Posterior cingulate gyrus (tissue), 11 donors: ENCODE measurements at places on chromosomes 6 and 20.
A peak's percentile ranks its signal among the peaks of the same experiment; 100 is the strongest.

DNA sequence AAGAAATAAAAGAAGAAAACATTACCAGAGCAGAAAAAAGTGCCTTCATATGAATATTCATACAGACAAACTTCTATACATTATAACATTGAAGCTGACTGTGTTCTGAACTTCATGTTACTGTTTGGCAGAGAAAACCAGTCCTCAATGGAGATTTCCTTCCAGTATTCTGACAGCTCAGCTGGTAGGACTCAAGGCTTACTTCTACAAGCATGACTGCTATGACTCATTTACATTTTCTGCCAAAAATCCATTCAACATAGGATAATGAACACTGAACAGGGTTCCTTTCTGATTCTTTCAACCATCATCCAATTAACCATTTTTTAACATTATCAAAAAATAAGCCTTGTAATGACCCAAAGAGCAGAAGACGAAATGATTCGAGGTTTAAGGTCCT is 25.4 kb downstream of the COL9A1 start:
- no peak for DNase-seq

- no peak for DNase-seq
Measured at GRCh38 chr20:44851545-44851944, 34.0 kb upstream of the YWHAB start.

GRCh38 chr20:13821876-13822275 is 37.0 kb downstream of the NDUFAF5 start:
- no peak for DNase-seq

DNA sequence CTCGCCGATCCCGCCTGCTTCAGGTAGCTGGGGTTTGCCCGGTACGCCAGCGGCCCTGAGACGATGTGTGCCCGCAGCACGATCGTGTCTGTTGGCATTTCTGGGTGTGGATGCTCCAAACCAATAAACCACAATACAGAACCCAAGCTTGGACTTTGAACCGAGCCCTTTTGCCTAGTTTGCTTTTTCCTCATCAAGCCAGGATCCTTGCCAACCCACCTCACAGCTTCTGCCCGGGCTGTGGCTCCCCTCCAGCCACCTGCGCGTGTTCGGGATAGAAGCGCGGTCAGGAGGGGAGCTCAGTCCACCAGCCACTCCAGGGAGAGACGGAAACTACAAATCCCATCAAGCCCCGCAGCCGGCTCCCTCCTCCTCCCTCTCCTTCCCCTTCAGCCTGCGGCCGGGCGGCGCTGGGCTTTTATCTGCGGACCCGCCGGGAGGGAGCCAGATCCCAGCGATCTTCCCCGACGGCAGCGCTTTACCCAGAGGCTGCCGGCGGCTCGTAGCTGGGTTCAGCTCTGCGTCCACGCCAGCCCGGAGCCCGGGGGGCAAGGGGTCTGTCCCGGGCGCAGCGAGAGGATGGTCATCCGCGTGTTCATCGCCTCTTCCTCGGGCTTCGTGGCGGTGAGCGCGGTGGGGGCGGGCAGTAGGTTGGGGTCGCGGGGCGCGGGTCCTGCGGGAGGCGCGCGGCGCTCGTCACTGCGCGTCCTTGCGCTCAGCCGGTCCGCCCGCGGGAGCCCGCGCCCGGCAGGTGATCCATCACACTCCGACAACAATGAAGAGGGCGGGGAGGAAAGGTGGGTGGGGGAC is at the start of gene SH3BGRL2:
Gene SH3BGRL2, plus strand, starts transcription at position 447 of the 810 bp plus-strand sequence. Its CDS starts 133 bp downstream, at position 580.
- DNase-seq: peak; percentile 96

- no peak for DNase-seq
Measured at GRCh38 chr6:34872332-34872731, 15.5 kb downstream of the TAF11 start.

DNA sequence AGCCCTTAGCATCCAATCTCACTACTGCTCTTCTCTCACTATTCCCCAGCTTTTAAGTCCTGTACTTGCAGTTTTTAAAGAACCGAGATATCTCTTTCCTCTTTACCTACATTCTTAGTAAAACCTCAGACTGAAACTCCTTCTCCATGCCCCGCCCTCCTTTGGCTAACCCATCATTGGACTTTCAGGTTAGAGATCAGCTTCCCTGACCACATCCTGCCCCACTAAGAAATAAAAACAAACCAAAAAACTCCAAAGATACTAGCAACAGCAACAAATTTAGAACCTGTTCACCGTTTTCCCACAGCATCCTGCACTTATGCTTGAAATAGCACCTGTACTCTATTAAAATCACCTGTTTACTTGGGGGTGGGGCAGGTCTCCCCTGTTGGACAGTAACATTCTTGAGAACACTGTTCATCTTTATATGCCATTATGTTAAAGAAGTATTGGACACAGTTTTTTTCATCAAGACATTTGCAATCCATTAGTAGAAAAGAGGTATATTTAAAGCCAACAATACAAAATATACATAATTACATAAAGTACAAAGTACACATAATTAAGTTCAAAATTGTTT is 16.3 kb upstream of the SMAP1 start:
- no peak for DNase-seq

DNA sequence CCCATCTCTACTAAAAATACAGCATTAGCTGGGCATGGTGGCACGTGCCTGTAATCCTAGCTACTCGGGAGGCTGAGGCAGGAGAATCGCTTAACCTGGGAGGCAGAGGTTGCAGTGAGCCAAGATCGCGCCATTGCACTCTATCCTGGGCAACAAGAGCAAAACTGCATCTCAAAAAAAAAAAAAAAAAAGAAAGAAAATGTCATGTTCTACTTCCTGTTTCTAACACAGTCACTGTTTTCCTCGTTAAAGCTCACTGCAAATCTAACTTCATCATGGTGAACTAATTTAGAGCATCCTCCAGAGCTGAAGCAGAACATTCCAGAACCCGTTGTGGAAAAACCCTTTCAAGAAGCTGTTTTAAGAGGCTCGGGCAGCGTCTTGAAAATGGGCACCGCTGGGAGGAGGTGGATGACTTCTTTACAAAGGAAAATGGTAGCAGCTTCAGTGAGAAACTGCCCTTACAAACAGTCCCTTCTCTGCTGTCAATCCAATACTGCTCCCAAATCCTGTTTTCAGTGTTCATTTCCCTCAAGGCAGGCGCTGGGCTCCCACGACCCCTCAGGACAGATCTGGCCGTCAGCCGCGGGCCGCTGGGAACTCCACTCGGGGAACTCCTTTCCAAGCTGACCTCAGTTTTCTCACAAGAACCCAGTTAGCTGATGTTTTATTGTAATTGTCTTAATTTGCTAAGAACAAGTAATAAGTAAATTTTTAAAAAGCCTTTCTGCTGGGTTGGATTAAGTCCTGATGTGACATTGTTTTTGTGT is 12.5 kb downstream of the CTSZ start:
- no peak for DNase-seq

DNA sequence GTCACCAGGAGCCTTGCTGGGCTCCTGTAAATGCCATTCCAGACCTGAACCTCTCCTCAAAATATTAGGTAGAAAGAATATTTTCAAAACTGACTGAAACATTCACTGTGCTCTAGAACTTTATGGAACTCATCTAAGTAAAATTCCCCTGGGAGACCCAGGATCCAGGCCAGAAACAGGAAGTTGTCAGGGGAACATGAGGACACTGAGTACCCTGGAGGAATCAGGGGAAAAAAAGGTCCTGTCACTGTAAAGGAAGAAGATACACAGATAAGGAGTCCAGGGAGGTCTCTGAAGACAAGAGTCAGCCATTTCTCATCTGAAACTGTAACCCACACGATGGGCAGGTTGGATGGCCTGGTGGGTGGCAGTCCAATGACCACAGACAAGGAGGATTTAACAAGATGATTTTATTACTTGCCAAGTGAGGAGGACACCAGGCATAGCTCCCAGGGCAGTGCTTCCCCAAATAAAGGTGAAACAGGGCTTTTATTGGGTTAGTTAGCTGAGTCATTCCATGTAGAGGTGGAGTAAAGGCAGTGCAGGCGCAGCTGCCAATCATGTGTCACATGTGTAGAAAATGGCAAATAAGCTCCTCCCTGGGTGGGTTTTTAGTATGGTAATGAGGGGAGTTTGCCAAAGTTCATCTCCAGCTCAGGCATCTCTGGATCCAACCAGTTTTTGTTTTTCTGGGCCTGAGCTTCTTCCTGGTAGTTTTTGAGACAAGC is 138.5 kb downstream of the RCAN2 start:
- DNase-seq: no peak

GRCh38 chr6:118649918-118650581 is 1.3 kb downstream of the CEP85L start:
- DNase-seq: no peak

DNA sequence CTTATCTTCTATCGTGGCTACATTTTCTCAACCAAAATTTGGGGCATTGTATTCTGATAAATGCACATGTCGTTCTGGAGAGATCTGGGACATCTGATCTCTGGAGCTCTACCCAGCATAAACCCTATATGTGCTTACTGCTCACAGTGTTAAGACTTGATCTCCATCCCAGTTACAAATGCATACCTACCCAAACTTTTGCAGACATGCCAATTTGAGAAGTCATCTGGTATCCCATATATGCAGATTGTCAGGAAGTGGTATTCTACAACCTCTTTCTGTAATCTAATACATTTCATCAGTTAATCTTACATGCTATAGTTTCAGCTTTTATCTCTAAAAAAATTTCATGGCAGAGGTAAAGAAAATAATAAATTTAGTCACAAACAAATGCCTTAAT is 11.2 kb downstream of the BAG2 start:
- DNase-seq: no peak
